ENCODE measurements at places on chromosomes 13 and 19.

- no peak for DNase-seq
Measured at GRCh38 chr19:4548238-4548584, 8.4 kb upstream of the LRG1 start.

- DNase-seq = no peak
Measured at GRCh38 chr13:38543561-38543960, 143.3 kb upstream of the FREM2 start.

DNA sequence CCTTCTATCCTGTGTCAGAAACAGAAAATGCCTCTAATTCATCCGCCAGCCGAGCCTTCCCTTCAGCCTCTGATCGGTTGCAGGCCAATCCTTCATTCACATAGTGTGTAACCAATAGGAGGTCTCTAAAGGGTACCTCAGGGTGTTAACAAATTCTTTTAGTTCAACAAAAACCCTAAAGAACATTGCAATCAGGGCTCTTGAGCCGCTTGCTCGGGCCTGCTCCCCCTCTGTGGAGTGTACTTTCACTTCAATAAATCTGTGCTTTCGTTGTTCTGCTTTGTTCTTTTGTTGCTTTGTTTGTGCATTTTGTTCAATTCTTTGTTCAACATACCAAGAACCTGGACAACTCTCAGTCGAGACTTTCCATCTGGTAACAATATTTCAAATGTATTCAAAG lies 366.5 kb downstream of the KCTD12 start:
- no peak for DNase-seq

DNA sequence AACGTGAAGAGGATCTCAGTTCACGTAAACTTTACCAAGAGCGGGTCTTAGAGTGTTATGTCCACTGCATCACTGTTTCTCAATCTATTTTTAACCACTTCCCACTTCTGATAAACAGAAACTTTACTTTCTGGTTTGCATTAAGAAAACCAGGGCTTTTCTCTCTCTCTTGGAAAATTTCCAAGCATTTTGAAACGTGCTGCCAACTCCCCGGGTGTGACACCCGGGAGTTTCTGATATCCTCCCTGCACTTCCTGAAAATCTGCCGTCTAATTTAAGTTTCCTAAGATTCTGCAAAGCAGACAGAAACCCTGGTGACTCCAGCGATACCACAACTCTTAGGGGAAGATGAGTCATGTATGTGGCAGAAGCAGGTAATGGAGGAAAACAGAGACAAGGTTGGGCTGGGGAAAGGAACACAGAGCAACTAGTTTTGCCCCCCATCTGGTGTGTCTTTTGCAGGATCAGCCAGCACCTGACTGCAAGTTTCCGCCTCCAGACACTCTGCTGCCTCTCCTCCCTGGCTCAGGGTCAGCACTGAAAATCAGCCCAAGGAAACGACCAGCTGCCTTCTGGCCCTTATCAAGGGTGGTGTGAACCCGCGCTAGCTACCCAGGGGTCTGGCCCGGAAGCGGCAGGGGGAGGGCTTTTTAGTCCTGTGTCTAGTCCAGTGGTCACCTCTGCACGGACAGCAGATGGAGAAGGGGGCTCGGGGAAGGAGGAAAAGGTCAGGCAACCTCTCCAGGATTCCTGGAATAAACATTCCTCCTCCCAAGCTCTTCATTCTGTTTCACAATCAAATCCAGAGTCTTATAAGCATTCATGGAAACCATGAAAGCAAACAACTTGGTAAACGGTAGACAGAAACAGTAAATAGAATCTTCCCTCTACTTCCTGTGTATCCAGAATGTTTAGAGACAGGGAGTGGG lies 11.3 kb upstream of the FFAR2 start:
- DNase-seq = peak; percentile 58

DNA sequence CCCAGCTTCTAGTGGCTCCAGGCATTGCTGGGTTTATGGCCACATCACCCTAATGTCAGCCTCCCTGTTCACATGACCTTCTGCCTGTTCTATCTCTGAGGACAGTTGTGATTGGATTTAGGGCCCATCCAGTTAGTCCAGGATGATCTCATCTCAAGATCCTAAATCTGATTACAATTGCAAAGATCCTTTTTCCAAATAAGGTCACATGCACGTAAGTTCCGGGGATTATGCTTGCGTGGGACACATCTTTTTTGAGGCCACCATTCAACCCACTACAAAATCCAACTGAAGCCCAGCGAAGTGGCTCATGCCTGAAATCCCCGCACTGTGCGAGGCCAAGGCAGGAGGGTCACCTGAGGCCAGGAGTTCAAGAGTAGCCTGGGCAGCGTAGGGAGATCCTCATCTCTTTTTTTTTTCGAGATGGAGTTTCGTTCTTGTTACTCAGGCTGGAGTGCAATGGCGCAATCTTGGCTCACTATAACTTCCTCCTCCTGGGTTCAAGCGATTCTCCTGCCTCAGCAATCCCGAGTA lies 12.3 kb downstream of the PLD3 start:
- no peak for DNase-seq

Data from right hindlimb (tissue), 1 donor.